Activated CD4-positive, alpha-beta T cell treated with anti-CD3 and anti-CD28 coated beads for 1 hour (primary cell): ENCODE measurements at places on chromosomes 12 and 14.

DNA sequence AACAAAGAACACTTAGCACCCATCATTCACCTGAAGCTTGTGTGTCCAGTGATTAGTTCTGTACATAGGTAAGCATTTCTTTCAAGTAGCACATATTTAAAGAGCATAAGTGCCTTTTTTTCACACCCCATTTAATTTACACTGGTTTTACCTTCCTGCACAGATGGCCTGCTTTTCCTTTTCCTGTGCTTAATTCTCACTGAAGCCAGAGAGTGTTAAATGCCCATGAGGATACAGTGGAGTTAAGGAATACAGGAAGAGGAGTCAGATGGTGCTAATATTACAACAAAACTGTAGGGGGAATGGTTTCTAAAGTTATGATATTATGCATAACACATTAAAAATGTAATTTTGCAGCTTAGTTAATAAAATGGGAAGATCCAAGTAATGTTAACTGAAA lies 31.0 kb upstream of the SLC38A1 start:
- DNase-seq = no peak

DNA sequence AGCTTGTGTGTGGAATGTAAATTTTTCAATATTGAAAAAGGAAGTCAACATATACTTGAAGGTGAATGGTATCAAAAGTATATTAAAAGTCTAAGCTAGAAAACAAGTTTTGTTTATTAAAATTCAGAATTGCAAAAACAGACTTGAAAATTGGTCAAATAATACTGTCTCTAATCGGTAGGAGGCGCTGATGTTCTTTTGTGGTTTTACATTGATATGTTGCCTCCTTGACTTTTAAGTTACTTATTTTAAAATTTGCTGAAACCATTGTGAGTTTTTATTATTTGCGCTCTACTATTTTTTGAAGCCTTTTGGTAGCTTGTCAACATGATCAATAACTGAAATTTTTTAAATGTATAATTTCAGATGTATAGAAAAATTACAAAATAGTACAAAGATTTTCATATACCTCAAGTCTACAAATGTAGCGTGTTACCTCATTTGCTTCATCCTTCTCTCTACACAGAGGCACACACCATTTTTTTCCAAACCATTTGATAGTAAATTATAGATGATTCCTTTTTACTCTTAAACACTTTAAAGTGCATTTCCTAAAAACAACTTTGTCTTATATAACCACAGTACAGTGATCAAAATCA lies 6.9 kb downstream of the RTRAF start:
- DNase-seq = no peak

GRCh38 chr12:19675361-19675760 lies 236.1 kb downstream of the AEBP2 start:
- DNase-seq = no peak

GRCh38 chr12:107402041-107403022 lies 283.3 kb upstream of the PWP1 start:
- DNase-seq = peak; percentile 49

DNA sequence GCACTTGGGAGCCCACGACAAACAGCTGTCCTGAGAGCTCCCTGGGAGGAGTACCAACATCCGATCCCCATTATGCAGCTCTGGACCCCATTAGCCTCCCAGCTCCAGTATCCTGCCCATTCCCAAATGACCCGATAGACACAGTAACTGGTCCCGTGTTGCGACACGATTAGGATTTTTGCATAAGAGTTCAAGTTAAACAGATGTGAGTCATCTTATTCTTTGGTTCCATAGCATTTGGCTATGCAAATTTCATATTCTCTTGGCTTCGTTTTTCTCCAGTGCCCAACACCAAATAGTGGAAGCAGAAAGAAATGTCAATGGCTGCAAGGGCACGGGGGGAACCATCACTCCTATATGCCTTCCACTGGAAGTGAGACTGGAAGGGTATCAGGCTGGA lies 43.0 kb upstream of the LRRC10 start:
- no peak for DNase-seq

GRCh38 chr12:80264386-80264785 lies 165.0 kb downstream of the OTOGL start:
- DNase-seq = no peak

DNA sequence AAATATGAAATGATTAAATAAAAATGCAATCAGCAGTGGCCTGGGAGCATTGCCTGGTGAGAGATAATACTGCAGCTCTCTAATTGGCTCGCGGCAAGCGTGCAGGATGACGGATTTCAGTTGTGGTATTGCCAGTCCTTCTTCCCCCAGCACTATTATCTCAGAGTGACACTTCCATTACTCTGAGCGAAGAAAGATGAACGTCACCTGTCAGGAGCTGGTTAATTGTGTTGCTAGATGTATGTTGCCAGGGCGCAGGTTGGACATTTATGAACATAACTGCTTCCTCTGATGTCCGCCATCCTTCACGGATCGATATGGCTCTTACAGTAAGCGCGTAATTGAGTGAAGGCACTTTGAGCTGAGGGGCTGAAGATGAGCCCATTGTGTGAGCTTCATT lies 374.9 kb downstream of the PDZRN4 start:
- no peak for DNase-seq

DNA sequence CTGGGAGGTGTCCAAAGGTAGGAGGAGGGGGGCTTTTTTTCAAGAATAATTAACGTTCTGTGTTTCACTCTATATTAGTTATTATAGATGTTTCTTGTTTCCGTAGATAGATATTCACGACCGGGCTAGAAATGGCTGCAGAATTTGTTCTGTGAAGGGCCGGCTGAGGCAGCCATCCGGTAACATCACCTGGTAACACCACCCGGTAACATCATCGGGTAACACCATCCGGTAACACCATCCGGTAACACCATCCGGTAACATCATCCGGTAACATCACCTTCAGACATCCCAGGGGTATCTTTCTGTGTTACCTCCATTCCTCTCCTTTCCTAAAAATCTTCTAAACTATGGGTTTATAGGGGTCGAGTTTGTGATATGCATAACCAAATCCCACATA lies 1336.7 kb upstream of the TMEM132C start:
- no peak for DNase-seq

- no peak for DNase-seq
Measured at GRCh38 chr12:115343601-115344000, 659.6 kb upstream of the TBX3 start.

DNA sequence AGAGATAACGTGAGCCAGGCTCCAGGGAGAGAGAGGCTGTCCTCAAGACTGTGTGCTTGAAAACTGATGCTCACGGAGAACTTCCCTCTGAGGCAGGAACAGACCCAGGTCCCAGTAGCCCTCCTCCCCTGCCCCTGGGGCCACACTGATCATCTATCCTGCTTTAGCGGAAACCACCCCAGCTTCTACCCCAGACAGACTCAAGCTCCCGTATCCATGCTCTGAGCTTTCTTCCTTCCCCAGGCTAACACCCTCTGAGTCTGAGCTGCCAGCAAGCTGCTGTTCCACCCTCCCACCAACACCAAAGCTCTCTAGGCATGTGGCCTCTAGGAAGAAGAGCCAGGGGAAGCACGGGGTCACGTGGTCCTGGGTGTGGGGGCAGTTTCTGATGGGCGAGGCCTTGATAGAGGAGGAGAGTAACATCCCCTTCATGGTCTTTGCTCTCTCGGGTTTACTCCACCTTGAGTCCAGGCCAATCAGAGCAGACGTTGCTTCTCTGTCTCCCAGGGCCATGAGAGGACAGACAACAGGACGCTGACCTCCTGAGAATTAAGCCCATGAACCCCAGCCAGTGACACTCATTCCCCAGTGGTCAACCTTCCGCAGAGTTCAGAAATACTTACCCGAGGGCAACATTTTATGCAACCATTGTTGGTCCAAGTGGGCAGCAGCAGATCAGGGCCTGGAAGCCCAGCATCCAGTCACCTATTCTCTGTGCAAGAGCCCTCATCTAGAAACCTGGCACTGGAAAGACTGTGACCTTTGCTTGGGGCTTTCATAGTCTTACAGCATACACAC lies 1.4 kb downstream of the PCK2 start:
- DNase-seq = no peak

DNA sequence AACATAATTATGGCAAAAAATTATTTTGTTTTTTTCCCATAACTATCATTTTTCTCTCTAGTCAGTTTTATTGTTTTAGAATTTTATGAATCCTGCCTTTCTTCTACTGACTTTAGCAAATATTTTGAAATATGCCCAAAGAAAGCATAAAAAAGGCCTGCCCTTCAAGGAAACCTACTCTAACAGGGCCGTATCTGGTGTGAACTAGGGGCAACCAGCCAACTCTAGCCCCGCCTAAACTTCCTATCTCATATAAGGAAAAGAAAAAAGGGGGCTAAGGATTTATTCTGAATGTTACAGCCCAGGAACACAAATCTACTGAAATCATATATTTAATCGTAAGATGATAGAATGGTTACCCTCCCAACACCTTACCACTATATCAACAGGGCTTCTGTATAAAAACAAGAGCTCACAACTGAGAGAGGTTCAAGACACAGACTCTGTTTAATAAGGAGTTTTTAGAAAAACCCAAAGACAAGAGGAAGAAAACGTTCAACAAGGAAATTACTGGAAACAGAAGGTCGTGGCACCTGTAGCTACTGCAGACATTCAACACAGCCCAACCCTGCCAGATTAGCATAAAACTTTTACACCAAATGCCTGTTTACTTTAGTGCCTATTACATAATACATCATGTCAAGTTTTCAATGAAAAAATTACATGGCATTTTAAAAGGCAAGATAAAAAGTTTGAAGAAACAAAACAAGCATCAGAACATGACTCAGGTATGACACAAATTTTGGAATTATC lies 12.9 kb upstream of the EPYC start:
- DNase-seq = no peak

DNA sequence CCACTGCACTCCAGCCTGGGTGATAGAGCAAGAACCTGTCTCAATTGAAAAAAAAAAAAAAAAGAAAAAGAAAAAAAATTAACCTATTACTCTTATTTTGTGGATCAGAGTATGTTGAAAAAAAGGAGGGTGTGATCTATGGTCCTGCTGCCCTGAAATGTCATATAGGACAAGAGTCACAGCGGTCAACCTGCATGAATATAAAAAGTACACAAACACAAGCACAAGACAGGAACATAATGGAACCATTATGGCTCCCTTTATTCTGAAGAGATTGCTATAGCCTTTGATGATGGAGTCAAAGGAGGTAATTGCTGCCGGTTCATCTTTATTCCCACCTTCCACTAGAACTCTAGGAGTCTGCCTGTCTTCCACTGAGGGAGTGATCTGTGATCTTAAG lies 96.9 kb downstream of the NTN4 start:
- DNase-seq = no peak

DNA sequence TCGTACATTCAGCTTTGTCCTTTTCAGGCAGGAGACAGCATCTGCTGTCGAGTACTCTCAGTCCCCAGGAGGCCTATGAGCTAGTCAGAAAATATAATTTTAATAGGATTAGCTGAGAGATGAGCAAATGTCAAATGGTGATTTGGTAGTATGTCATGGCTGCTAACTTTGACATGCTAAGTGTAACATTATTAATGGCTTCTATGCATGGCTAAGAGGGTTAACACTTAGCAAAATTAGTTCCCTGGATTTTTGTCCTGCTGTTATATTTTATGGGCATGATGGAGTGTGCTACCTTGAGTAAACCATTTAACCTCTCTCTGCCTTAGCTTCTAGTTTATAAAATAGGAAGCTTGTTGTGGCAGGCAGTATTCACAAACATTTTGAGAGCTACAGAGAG lies 2.9 kb upstream of the PCNX1 start:
- no peak for DNase-seq

DNA sequence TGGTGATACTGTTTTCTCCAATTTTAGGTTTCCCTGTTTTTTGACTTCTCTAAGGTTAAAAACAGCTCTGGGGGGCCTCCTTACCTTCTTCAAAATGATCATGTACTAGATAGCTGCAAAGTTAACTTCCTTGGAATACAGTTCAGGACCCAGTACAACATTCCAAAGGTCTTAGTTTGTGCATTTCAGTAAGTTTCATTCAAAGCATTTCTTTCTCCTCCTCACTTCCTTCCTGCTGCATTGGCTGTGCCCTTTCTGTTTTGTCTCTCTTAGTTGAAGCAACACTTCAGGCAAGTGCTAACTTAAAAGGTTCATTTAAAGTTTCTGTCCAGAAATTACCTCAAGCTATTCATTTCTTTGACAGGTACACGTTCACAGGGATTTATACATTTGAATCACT lies 95.7 kb downstream of the SCN8A start:
- no peak for DNase-seq

- no peak for DNase-seq
Measured at GRCh38 chr14:105945896-105946295, 419.5 kb downstream of the TMEM121 start.

DNA sequence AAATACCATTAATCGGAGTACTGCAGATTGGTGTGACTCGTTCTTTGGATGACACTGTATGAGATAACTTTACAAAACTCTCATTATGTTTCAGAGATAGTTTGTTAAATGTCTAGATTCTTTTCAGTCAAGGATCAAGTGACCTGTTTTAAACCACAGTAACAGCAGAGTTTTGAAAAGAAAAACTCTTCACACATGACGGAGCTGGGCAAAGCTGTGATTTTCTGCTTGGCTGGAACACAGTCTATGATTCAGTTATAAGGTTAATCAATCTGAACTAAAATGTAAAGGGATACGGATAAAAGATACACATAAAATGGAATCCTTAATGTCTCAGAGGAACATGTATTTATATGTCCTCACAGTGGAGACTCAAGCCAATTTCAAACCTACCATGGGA lies 573.2 kb downstream of the PRKD1 start:
- DNase-seq = no peak

DNA sequence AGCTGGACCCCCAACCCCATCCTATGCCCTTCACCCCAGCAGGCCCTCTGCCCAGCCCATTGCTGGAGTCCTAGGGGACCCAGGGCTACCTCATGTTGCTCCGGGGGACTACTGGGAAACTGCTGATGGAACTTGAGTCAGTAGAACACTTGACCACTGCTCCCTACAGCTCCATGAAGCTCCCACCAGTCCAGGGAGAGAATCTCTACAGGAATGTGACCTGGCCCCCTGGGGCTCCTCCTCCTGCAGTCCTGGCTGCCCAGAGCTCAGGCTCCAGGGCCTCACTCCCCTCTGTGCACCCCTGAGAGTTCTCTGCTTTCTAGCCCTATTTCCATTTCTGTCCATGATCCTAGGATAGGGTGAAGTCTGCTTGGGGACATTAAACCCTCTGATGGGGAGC lies 10.8 kb upstream of the AQP2 start:
- DNase-seq = no peak

- DNase-seq = no peak
Measured at GRCh38 chr14:68953196-68953555, 25.9 kb downstream of the ACTN1 start.
